Vagina (tissue), 2 donors: ENCODE measurements at places on chromosomes 16 and 17.

DNA sequence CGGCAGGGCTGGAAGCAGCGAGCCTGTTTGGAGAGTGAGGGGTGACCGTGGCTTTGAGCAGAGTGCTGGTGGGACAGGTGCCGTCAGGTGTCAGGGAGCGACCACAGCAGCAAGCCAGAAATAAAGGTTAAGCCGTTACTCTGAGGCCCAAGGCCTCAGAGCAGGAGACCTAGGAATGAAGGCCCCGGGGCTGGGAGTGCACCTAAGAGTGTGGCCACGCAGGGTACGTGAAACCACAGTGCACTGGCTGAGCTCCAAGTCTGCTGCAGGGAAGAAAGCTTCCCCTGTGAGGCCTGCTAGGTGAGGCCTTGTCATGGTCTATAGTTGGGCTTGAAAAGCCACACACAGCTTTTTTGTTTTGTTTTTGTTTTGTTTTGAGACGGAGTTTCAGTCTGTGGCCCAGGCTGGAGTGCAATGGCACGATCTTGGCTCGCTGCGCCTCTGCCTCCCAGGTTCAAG is 8.7 kb downstream of the CLUAP1 start:
- DNase-seq: no peak

DNA sequence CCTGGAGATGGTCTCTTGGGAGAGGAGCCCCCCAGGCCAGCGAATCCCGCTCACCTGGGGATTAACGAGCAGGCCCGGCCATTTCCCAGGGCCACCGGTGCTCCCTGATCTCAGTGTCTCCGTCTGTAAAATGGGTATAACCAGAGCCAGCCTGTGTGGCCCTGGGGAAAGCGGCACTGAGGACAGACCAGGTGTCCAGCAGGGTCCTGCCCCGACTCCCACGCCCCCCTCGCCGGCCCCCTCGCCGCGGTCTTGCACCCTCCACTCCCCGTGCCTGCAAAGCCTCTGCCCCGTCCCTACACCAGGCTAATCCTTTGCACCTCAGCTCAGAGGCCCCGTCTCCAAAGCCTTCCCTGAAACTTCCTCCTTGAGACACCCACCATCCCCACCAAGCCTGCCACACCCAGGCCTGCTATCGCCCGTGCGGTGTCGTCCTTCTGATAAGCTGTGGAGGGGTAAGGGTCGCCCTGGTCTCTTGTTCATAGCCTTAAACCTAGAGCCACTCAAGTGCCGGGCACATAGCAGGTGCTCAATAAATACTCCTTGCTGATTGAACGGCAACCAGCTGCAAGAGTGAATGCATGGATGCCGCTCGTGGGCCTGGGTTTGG is 259.1 kb downstream of the C16orf95 start:
- no peak for DNase-seq

GRCh38 chr16:14310519-14310991 is 239.4 kb downstream of the MRTFB start:
- no peak for DNase-seq

DNA sequence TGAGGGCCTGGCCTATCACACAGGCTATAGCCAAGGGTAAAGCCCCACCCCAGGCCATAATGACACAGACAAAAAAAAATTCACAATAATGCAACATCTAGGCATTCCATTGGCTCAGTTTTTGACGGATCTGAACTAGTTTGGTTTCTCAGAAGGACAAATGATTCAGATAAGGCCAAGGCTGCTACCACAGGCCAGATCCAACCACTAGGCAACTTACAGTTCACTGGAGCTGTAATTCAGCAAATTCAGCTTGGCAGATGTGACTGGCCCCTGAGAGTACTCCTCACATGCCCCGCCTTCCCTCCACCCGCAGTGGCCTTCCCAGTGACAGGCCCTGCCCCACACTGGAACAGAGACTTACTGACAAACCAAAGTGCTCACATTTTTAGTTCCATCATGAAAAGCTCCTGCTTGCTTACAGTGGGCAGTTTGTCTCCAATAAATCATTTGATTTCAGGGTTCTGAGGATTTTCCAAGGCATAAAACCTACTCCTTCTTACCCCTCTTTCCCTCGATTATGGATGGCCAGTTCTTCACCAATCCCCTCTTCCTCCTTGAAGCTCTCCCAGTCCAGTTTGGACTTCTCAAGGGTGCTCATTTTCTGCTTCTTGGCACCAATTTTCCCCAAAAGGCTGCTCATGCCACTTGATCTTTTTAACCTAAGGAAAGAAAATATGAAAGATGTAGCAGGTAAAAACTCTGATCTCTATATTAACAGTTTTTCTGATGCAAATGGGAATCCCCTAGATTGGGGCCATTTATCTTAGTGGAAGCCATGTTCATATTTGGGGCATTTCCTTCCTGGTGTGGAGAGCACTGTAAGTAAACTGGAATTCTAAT is 53.3 kb upstream of the BCAR1 start:
- DNase-seq: no peak

DNA sequence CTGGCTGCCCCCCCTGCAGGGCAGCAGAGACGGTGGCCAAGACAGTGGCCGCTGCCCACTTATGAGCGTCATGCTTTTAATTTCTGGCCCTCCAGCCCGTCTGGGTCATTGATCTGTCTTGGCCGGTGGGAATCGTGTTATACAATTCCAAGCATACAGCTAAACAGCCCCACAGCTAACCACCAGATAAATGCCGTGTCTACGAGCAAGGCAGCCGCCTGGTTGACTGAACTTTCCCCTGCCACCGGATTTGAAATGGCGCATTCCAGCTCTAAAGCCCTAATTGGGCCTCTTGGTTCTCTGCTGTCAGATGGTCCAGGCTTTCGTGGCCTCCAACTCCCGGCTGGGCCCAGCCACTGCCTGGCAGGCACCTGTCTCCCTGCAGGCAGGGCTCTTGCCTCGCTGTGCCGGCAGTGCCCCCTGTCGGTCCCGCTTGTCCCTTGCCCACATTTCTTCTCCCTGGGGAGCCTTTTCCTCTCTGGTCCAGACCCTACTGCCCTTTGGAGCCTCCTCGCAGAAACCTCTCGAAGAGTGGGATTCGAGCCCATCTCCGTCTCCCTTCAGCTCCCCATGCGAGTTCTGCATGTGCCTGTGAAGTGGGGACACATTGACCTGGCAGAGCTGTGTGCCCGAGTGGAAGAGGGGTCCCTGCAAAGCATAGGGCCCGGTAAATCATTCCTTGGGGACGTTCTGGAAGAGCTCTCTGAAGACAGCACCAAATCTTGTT is 1.8 kb upstream of the RBFOX3 start:
- no peak for DNase-seq

- no peak for DNase-seq
These were observed 36.2 kb upstream of the IRF8 start for GRCh38 chr16:85862476-85863383.

- no peak for DNase-seq
These were observed 3.1 kb downstream of the MFAP4 start for GRCh38 chr17:19383681-19384470.

- DNase-seq: no peak
These were observed 28.0 kb upstream of the DUSP14 start for GRCh38 chr17:37461668-37462067.

- DNase-seq: no peak
These were observed 12.3 kb upstream of the CDC42EP4 start for GRCh38 chr17:73324160-73324475.

DNA sequence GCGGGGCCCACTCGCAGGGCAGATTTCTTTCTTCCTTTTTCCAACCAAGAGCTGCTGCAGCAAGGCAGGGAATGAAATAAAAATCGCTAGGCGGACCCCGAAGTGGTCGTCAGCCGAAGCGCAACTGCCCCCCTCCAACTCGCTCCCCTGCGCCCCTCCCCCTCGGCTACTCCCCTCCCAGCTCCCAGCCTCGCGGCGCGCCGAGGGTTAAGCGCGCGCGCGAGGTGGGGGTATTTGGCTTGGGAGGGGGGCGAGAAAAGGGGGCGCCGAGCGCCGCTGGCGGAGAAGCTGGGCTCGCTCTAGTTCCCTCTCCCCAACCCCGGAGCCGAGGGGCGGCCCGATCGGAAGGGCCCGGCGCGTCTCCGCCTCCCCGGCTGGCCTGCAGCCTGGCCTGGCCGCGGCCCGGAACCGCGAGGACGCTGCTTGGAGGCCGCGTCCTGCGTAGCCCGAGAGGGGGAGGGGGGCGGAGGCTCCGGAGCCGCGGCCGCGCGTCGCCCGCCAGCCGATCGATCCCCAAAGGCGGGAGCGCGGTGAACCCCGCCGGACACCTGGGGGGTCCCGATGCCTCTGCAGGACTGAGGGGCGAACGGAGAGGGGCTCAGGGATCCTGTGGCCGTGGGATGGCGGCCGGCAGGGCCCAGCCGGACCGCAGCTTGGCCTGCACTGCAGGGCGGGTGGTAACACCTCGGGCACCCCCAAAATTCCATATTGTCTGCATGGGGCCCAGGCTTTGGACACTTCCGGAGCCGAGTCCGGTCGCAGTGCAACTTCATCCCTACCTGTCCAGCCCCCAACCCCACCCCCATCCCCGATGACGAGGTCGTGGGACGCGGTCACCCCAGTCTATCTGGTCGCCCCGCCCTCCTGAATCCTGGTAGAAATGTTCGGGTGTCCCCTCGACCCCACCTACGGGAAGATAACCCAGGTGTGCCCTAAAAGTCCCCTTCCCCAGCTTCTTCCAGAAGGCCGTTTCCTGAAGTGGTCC is 4.9 kb upstream of the CBX4 start:
- no peak for DNase-seq

DNA sequence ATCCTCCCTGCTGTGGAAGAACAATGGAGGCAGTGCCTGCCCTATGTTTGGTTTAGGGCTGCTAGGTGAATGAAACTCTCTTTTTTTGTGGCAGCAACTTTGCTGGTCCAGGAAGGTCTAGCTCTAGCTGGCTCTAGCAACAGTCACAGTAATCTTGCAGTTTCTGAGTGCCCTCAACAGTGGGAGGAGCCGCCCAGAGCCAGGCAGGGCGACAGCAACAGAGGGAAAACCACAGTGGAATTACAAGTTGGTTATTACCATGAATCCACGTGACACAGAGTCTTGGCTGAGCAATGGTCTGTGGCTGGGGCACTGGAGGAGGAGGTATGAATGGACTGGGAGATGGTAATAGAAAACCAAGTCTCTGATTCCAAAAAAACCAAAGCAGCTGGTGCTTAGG is 10.3 kb downstream of the HSPB9 start:
- DNase-seq: no peak

DNA sequence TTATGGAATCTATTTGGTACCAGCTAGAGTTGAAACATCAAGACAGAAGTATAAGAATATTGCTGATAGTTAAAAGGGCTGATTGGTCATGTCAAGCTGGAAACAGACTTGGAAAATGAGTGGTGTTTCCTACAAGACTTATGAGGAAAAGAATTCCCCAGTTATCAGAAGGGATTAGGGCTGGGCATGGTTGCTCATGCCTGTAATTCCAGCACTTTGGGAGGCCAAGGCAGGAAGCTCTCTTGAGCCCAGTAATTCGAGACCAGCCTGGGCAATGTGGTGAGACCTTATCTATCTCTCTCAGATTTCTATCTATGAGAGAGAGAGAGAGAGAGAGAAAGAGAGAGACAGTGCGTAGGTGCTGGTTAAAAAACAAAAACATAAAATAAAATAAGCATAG is 139.5 kb upstream of the PMFBP1 start:
- DNase-seq: no peak

- DNase-seq: no peak
These were observed 349.4 kb downstream of the FOXL1 start for GRCh38 chr16:86927699-86928098.

GRCh38 chr16:63067141-63067540 is 1030.9 kb upstream of the CDH8 start:
- no peak for DNase-seq

DNA sequence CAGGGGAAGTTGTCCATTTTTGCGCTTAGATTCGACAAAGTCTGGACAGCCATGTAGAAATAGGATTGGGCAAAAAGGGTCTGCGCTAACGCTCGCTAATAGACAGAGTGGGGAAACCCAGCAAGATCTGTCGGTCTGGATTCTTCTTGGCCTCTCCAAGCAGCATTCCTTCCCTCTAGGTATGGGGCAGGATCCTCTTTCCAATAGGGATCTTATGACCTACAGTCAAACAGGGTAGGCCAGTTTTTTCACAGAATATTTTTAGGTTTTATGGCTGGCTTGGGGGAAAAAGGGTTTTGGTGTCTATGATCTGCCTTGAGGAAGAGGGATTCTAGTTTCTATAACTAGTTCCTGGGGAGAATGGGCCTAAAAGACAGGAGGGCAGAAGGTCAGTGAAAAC is 26.0 kb upstream of the GPT2 start:
- DNase-seq: no peak

GRCh38 chr16:80105160-80105559 is 435.6 kb upstream of the DYNLRB2 start:
- no peak for DNase-seq

- DNase-seq: no peak
These were observed 50.6 kb upstream of the TANGO6 start for GRCh38 chr16:68792465-68793324.

- DNase-seq: peak; percentile 83
These were observed 15.0 kb downstream of the NSMCE1 start for GRCh38 chr16:27253526-27253930.

GRCh38 chr17:81036197-81036941 is 1.4 kb downstream of the BAIAP2 start:
- DNase-seq: no peak
